ENCODE measurements at places on chromosomes 3 and 15. TPM values are rescaled to one million over a fixed set of nuclear protein-coding genes. Genes with fewer than 3 reads are reported as not detected.

DNA sequence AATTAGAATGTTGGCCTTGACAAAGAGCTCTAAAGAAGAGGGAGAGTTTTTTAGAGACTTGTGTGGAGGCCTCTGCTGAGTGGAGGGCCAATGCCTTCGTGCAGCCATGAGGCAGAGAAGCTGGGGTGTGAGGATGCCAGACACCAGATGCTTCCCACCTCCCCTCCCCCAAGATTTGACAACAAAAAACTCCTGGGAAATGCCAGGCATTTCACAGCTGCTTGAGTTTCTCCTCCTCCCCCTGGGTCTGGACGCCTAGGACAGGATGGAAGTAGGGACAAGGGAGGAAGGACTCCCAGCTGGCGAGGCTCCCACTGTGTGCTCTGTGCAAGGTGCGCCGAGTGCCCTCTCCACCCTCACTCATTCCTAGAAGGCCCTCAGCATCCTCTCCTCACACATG, 20.1 kb downstream of the TGM4 start:
- DNase-seq = no peak
- no peaks in the 10 kb centered on the region for H3K27me3 ChIP-seq
- H3K4me1 ChIP-seq = no peaks in the 10 kb centered on the region
- no peak overlapping the region for H3K4me3 ChIP-seq
- no peaks in the 10 kb centered on the region for H3K36me3 ChIP-seq

DUOXA2 gene
- 48.5 TPM for total RNA-seq

MFGE8 gene
- 38.6 TPM for total RNA-seq

DNA sequence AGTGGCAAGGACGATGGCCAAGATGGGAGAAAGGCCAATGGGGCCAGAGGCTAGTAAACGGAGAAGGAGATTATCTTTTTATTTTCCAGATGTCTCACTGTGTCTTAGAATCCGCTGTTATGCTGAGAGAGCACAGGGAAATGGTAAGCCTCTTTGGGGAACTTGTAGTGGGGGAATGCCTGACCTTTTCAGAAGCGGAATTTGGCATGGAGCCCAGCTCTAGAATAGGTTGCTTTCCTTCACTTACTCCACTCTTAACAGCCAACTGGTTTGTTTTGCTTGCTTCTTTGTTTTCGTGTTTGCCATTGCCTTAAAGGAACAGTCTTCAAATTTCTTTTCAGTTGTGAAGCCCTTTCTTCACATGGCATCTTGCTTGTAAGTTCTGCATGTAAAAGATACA, 316.2 kb upstream of the THRB start:
- no peak for DNase-seq
- H3K27me3 ChIP-seq = no peaks in the 10 kb centered on the region
- no peaks in the 10 kb centered on the region for H3K36me3 ChIP-seq

- DNase-seq = no peak
- H3K36me3 ChIP-seq = no peaks in the 10 kb centered on the region
- no peaks in the 10 kb centered on the region for H3K4me1 ChIP-seq
- H3K27me3 ChIP-seq = no peaks in the 10 kb centered on the region
- no peak overlapping the region for H3K4me3 ChIP-seq
- H3K27ac ChIP-seq = no peak overlapping the region
These were observed 70.5 kb downstream of the SUMF1 start for GRCh38 chr3:4396542-4396941.

- no peaks in the 10 kb centered on the region for H3K4me1 ChIP-seq
- DNase-seq = no peak
- H3K27me3 ChIP-seq = no peaks in the 10 kb centered on the region
- no peak overlapping the region for H3K4me3 ChIP-seq
- H3K36me3 ChIP-seq = no peaks in the 10 kb centered on the region
- no peak overlapping the region for H3K27ac ChIP-seq
These were observed 643.0 kb downstream of the NAALADL2 start for GRCh38 chr3:175502155-175502554.

DNA sequence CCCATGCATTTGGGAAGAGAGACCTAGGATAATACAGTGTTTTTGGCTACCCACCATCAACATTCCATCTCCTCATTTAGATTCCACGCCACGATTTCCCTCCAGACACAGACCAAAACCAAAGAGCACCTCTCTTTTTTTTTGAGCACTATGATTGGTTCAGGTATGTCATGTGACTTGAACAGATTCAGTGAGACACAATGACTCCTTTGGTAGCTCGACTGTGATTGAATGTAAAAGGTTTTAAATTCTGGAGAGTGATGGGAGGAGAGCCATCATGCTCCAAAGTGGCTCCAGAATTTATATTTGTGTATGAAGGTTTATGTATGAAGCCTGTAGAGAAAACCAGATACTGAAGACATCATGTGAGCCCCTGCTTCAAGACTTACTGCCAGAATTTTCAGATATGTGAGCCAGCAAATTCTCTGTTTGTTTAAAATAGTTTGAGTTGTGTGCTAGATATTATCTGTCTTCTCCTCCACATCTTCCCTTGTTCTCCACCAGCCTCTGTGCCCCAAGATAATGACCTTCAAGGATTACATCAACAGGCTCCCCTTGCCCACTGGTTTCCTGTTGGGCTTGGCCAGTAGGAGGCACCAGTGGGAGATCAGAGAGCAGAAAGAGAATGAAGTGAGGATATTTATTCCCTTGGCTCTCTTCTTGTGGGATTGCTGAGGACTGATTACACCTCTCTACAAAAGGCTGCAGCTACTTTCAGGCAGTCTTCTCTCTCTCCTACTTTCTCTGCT, 12.5 kb downstream of the MYD88 start:
- H3K27me3 ChIP-seq = no peaks in the 10 kb centered on the region
- H3K27ac ChIP-seq = no peak overlapping the region
- DNase-seq = no peak
- H3K4me3 ChIP-seq = no peak overlapping the region
- no peaks in the 10 kb centered on the region for H3K4me1 ChIP-seq

DNA sequence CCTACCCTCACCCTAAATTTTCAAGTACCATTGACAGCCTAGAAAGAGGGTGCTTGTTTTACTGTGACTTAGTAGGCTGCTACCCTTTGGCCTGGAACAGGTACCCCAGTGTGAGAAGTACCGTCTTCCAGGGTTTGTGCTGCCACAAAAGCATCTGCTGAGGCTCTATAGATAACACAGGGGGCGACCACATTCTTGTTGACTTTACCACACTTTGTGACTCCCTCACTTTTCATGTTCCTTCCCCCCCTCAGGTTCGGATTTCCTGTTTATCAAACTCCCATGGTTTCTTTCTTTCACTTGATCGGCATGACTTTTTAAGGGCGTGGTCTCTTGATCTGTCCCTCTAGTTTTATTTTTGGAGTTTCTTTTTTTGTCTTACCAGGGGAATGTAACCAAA, 23.5 kb downstream of the EXOG start:
- DNase-seq = no peak
- no peaks in the 10 kb centered on the region for H3K36me3 ChIP-seq
- H3K4me3 ChIP-seq = no peak overlapping the region
- no peaks in the 10 kb centered on the region for H3K27me3 ChIP-seq
- no peaks in the 10 kb centered on the region for H3K4me1 ChIP-seq
- H3K27ac ChIP-seq = no peak overlapping the region
